ENCODE measurements at places on chromosomes 16 and 17. TPM values are rescaled to one million over a fixed set of nuclear protein-coding genes. Genes with fewer than 3 reads are reported as not detected.
A peak's percentile ranks its signal among the peaks of the same experiment; 100 is the strongest.

DNA sequence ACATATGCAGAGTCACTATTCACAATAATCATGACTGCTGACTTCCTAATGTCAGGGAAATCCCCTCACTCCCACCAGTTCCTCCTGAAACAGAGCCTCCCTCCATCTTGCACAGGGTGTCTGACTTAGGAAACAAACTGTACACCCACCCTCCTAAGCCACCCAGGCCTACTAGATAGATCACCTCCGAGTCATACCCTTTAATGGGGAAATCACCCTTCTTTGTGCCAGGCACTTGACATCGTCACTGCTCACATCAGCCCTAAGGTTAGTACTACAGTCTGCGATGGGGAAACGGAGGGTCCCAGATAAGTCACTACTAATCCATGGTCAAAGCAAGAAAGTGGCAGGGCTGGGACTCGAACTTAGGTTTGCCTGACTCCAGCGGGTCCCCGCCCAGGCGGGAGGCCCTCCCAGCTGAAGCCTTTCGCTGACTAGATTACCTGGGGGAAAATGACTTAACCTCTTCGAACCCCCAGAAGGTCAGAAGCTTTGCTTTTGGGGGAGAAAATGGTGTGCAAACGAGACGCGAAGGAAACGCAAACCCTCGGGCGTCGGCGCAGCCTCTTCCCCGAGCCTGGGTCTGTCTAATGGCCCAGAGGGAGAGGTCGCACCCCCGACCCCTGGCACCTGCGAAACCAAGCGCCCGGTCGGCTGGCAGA lies 3.4 kb upstream of the MLLT6 start:
- no peak for DNase-seq

DNA sequence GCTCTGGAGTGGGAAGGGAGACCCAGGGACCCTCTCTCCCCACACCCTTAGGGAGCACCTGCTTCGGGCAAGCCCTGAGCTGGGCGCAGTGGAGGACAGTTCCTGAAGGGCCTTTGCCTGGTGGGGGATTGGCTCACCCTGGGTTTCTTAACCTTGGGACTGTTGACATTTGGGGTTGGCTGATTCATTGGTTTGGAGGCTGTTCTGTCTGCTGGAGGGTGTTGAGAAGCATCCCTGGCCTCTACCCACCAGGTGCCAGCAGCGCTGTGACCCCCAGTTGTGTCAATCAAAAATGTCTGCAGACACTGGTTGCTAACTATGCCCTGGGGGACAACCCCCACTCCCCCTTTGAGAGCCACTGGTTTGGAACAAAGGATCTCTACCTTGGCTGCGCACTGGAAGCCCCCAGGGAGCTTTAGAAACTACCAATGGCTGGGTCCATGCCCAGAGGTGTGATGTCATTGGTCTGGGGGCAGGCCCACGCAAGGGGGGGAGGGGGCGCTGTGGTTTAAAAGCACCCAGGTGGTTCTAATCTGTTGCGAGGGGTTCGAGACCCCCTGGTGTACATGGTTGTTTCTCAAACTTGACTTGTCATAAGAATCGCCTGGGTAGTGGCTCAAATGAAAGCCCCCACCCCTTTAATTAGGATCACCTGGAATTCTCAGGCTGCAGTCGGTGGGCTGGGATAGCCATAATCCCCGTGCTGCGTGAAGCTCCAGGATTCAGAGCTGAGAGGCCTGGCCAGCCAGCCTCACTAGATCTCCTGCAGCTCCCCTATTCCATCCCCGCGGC lies 151.9 kb upstream of the GSE1 start:
- DNase-seq = no peak

DNA sequence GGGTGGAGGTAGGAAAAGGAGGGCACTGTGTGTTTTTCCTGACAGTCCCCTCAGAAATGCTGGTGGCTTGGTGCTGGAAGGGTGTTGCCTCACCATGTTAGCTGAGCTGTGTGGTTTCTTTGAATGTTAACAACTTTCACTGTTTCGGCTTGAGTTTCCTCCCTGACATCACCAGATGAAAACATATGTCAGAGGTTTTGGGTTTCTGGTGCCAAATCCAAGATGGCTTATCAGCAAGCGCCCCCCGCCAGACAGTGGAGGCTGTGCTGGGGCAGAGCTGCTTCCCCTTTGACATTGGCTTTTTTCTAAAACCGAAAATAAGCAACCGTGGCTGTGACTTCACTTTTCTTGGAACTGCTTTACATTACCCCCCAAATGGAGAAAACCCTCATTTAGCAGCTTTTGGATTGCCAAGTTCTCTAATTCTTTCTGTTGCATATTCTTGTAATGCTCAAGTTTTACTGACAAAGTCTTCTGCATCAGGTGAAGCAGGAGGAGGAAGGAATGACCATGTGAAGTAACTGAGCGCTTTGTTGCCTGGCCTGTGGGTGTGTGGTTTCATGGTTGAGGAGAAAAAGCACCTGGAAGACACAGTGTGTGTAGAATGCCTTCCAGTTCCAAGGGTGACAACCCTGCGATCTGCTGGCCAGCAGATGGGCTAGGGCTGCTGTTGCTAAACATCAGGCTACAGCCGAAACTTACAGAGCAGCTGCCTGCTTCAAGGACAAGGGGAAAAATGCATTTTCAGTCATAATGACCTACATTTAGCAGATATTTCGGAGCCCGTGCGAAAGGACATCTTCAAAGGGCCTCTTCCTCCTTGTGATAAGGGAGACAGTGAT lies 9.7 kb downstream of the RMI2 start:
- DNase-seq = no peak

- DNase-seq = no peak
These were observed 13.0 kb downstream of the LCMT1 start for GRCh38 chr16:25124503-25124902.

- DNase-seq = no peak
These were observed 3.1 kb upstream of the SERPINF1 start for GRCh38 chr17:1758807-1759206.

GRCh38 chr17:34499576-34499975 lies 79.8 kb upstream of the TMEM132E start:
- no peak for DNase-seq

DNA sequence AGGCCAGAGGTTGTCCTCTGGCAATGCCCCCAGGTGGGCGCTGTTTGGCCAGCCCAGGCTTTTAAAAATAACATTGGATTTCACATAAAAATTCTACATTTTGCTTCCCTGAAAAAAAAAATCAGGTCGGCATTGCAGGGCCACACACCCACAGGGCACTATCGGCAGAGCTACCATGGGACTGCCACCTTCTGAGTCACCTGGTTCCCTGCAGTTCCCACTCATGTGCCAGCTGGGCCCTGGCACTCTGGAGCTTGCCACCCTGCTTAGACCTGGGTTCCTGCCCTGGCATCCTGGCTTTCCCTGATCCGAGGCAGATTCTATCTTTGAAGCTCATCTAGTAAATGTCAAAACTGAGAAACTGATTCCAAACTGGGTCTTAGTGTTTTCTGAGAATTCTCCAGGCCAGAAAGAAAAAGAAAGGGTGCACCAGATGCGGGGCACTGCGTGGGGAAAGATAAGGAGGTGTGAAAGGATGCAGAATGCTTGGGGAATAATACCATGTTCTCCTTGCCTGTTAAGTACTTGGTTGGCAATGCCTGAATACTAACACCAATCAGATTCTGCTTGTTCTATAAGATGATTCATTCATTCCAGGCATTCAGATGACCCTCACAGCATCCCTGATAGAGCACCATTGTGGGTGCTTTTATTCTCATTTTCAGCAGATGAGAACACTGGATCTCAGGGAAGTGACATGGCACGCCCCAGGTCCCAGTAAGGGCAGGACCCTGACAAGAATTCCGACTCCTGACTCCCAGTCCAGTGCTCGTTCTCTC lies 51.8 kb downstream of the RAI1 start:
- no peak for DNase-seq

GRCh38 chr17:76992891-76993290 lies 124.7 kb downstream of the MGAT5B start:
- no peak for DNase-seq

DNA sequence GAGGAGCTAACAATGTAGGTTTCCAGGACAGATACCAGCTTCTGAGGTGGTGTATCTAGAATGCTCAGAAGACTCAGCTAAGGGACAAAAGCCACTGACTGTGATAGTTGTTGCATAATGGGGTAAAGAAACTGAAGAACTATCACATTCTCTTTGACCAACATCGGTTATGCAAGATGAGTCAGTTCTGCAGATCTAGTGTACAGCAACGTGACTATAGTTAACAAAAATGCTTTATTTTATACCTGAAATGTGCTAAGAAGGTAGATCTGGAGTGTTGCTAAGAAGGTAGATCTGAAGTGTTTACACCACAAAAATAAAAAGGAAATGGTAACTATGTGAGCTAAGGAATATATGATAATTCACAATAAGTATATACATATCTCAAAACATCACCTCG lies 2.5 kb downstream of the KRTAP9-6 start:
- DNase-seq = no peak

DNA sequence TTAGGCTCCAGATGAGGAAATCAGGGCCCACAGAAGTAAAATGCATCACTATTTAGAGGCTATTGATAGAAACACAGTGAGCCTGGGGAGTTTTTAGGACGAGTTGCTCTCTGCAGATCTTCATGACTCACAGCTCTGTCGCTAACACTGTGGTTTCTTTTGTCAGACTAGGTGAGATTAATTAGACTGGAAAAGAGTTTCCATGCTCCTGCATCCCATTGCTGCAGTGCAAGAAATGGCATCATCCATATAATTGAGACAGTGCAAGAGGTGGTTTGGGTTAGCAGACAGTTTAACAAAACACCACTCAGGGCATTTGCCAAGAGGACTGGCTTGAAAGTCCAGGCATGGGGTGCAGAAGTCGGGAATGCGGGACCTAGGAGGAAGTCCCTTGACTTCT lies 198.8 kb upstream of the CACNG5 start:
- no peak for DNase-seq

DNA sequence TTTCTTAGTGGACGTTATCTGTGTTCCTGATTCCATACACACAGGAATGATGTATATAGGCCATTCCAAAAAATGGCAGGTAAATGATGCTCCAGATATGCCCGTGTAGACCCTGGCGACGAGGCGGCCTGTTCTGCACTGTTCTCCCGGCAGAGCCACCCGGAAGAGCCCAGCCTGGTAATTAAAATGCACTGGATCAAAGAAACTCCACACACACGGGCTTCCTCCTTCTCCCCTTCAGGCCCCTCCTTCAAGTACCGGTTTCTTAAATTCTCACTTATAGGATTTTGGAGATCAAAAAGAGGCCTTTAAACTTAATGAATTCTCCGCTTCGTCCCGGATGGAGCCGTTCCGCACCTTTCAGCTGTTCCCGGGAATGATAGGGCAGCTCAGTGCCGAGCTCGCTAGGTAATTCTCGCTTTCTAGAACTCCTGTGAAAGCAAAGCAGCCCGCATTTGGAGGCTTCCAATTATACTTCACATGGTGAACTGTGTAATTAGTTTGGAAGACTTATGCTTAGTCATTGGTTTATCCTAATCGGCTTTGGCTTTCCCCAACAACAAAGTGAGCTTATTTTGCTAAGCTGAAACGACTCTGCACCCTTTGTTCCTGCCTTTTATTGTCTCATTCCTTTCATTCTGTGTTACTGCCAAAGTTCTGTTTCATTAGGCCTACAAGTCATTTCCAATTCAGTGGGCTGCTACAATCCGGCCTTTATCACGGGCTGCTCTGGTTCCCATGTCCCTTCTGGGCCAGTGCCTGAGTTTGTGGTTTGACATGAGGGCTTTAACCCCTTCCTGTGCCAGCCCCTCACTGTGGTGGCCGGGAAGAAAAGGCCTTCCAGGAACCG lies 150.0 kb downstream of the MSI2 start:
- no peak for DNase-seq

DNA sequence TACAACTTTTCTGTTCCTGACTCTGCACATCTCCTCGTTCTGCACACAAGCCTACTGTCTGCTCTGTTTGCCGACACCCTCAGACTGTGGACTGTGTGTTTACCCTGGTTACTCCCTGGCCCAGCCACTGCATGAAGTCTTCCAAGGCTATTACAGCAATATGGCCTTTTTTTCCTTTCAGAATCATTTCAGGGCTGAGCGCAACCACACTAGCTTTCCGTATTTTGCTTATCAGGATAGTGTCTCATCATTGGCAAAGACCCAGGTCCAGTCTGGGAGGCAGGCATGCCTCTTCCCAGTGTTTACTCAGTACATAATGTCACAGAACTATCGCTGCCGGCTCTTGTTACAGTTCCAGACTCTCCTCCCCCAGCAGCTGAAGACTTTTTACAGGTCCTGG lies 10.1 kb downstream of the DNAH9 start:
- DNase-seq = peak; percentile 29

DNA sequence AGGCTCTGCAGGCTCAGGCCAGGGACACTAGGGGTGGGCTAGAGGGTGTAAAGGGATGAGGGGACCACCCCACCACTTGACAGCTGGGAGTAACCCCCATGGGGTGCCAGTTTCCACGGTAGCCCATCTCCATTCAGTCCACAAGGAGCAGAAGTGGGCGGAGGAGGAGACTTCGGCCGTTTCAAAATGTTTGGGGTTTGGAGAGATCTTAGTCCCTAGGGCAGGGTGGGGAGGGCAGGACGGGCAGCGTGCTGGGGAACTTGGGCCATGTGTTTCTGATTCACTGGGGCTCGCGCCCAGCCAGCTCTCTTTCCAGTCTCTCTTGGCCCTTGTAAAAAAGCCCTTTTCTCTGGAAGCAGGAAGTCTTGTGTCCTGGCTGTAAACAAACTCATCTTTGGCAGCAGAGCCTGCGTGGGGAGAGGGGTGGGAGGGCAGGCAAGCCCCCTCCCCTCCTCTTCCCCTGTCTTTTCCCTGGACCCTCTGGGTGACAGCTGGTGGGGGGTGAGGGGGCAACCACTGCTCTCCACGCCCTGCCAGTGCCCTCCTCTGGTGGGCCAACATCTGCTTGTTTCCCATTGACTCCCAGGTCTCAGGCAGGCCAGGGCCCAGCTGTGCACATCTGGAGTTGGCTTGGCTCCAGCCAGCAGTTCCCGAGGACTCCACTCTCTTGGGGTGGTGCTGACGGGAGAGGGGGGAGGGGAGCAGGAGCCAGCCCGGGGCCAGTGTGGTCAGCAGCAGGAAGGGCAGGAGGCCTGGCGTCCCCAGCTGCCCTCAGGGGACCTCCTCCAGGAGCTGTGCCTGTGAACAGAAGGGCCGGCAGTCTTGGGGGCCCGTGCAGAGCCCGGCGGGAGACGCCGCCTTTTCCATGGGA lies 8.1 kb downstream of the CYGB start:
- DNase-seq = peak; percentile 78

- no peak for DNase-seq
These were observed 21.5 kb downstream of the METRNL start for GRCh38 chr17:83100853-83101391.

Gene CLDN6
- total RNA-seq = not detected

Gene CFAP97D1
- 0.16 TPM for total RNA-seq
